ENCODE measurements at places on chromosomes 6 and 20. TPM values are rescaled to one million over a fixed set of nuclear protein-coding genes. Genes with fewer than 3 reads are reported as not detected.

- peak; percentile 78 for DNase-seq
These were observed 144.2 kb downstream of the MYO6 start for GRCh38 chr6:75893058-75893775.

DNA sequence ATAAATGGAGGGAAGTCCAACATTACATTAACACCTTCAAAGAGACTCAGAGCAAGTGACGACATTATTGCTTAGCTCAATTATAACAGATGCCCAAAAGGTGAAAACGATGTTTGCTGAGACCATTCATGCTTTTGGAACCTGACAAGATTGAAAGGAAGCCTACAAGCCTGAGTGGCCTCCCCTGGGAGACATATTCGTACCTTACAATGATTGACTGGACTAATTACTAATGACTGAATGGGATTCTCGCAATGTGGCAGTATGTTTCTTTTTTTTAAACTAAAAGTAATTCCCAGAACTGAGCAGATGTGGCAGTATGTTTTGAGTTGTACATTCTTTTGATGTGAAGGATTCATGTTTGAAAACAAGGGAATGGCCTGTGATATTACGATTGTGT lies 49.9 kb downstream of the VEGFA start:
- no peak for DNase-seq

DNA sequence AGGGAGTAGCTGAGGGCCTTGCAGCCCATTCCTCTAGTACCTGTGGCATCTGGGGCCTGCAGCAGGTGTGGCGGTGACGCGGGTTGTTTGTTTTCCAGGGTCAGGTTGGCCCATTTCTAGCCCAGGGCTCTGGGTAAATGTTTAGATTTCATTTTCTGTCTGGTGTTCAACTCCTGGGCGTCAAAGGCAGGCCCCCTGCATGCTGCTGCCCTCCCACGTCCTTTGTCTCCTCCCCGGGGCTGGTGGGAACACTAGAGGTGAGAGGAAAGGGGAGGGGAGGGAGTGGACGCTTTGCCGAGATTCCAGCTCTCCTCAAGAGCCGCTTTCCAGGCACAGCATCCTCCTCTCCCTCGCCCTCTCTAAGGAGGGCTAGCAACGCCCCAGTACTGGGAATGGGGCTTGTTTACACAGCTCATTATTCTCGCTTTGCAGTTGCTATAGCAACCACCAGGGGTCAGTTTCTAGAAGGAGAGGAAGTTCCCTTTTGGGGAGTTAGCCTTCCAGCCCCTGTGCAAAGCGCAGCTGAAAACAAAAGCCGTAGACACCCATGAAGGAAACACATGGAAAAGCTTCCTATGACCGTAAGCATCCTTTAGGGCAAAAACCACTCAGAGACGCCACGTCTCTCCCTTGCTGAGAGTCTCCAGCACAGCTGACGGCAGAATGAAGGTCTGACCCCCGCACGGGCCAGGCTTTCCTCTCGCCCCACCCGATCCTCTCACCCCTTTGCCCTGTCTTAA lies 170.6 kb downstream of the LY86 start:
- peak; percentile 61 for DNase-seq

FERMT1 gene
- 72.6 TPM for total RNA-seq

TMEM181 gene
- 10.4 TPM for total RNA-seq

RSPO3 gene
- total RNA-seq, result not detected

OPRL1 gene
- total RNA-seq, result 7.4 TPM

SRC gene
- total RNA-seq, result 55.6 TPM

Measured in PC-3 (cell line).